ENCODE measurements at places on chromosomes 1 and 21.

- DNase-seq = no peak
Measured at GRCh38 chr21:20250337-20250736, 747.9 kb upstream of the NCAM2 start.

DNA sequence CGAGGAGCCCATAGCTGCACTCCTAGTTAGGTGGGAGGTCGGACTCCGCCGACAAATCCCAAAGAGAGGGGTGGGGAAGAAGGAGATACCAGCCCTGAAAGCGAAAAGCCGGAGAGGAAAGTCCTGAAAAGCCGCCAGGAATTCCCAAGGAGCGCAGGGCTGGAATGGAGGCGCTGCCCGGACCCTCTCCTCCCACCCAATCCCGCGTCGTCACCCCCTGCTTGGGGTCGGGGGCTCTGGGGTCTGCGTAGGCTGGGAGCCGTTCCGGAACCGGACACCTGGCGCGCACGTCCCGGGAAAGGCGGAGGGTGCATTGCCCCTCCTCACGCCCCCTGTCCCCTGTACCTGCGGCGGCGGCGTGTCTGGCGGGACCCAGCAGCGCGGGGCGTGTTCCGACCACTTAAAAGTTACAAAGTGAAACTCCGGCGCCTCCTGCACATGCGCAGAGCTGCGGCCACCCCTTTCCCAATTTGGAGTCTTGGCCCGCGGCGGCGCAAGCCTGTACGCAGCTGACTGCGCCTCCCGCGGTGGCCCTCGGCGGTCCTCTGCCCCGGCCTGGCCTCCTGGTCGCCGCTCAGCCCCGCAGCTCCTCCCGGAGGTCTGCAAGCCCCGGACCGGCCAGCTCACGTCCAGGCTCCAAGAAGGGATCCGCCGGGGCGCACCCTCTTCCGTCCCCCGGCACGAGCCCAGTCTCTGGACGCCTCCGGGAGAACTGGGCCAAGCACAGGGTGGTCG is at the start of gene TMEM63A:
TSS of gene TMEM63A (minus strand) at position 422 of the 735 bp plus-strand sequence. CDS start 4,800 bp downstream, outside the sequence.
- peak; percentile 89 for DNase-seq

DNA sequence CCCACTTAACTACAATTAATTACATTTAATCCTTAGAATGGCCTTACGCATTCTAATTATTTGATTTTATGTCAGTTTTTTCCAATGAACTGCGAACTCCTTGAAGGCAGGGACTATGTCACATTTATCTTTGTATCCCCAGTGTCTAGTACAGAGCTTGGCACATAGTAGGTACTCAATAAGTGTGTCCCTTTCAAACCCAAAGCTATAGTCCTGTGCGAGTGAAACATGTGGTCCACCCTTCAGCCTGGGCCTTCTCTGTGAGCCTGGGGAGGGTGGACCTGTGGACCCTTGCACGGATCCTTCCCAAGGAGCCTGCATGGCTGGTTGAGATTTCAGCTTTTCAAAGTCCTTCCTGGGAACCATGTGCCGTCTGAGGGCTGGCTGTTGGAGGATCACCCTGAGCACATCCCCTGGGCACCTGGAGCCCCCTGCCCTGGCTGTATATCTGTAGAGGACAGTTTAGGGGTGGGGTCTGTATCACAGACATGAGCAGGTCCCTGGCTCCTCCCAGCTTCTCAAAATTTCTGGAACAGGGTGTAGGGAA is 103.1 kb downstream of the IER5 start:
- no peak for DNase-seq

- peak; percentile 3 for DNase-seq
Measured at GRCh38 chr1:199009447-199009846, 370.6 kb downstream of the PTPRC start.

DNA sequence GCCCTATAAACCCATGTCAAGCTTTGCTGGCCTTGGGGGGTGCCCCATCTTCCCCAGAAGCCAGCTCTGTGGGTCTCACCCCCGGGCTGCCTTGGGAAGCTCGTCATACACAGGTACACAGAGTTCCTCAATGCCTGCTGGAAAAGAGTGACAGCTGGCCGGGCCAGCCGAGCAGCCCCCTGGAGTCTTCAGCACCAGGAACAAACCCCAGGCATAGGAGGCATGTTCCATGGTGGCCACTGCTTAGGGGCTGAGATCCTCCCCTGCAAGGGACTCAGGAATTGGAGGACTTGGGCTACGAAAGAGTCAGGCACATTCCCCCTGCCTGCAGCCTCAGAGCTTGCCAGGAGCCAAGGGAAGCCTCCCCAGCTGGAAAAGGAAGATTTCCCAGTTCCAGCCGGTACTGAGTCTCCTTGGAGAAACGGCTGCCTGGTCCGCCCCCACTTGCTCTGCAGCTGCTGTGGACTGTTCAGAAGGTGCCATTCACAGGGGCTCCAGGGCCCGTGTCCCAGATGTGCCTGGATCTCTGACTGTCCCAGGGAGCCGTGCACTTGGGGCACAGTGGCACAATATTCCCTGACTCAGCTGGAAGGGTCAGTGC is 89.5 kb downstream of the STUM start:
- no peak for DNase-seq

- no peak for DNase-seq
Measured at GRCh38 chr1:184755226-184756065, 788 bp upstream of the EDEM3 start.

DNA sequence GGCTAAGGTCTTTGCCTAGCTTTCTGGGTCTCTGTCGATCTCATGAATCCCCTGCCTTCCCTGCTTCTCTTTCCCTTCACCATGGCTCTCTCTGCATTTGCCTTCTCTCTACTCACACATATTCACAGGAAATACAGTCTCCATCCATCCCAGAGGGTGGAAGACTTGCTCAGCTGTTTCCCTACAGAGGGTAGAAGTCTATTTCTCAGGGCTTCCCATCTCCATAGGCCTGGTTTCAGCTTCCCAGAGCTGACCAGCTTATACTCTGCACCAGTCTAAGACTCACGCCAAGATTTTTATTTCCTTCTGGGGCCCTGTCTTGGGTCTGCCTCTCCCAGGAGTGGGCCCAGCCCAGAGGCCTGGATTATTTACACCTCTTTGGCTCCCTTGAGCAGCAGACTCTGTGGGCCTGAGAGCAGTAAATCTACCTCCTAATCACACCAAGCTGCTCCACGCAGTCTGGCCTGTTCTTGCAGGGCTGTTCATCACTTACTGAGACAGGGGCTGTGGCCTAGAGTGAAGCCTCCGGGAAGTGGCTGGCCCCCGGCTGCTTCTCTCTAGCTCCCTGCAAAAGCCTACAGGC is 102.5 kb downstream of the PLXNA2 start:
- DNase-seq = no peak

DNA sequence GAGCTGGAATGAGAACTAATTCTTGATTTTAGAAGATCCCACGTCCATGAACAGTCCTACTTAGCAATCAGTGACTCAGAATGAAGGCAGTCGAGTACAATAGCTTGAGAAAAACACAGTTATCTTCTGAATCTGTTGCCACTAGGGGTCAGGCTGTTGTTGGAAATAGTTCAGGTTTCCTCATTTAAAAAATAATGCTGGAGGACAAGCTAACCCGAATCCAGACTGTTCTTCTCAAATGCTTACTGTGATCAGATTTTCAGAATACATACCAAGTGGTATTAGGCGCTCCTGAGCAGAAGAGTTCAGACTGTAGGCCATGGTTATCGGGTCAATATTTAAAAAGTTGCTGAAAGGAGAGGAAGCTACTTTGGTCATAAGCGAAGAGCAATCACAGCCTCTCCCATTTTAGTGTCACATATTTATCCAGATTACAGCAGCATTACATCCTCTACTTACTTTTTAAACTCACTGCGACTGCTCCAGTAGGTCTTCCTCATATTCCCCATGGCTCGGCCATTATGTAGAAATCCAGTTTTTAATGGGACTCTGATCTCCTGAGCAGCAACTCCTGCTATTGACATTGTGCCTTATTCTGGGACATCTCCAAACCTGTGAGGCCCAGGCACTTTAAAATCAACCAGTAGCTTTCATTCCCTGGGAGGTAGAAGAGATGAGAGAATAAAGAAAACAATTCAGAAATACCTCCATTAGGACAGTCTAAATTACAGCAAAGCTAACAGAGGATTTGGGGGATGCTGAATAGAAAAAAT is 10.9 kb downstream of the ERRFI1 start:
- peak; percentile 42 for DNase-seq

GRCh38 chr1:96721053-96721415 is 550 bp upstream of the PTBP2 start:
- DNase-seq = no peak

DNA sequence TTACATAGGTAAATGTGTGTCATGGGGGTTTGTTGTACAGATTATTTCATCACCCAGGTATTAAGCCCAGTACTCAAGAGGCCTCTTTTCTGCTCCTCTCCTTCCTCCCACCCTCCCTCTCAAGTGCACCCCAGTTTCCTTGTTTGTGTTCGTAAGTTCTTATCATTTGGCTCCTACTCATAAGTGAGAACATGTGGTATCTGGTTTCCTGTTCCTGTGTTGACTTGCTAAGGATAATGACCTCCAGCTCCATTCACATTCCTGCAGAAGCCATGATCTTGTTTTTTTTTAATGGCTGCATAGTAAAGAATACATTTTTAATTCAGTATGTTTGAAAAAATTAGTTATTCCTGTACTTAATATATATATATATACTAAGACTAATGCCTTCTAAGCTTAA is 107.7 kb downstream of the CLDN17 start:
- no peak for DNase-seq

- no peak for DNase-seq
Measured at GRCh38 chr1:181139631-181140061, 51.1 kb downstream of the IER5 start.

DNA sequence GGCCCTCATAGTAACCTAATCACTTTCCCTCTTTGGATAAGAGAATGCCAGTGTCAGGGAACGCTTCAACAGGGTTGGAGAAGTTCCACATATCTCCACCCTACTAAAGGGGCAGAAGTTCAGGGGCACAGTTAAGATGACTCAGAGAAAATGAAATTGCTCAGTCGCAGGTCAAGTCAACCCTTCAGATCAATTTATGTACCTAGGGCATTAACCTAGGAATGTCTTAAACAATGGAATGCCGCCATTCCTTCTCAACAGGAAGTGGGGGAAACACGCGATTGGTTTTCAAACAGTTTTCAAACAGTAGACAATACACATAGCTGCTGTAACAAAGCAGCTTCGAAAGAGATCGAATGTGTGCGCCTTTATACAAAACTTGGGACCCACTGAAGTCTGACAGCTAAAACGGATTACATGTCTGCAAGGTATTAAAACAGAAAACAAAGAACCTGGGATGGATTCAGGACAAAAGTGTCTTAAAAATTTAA is 897 bp downstream of the SLC25A24 start:
- DNase-seq = no peak

- DNase-seq = no peak
Measured at GRCh38 chr1:215045698-215046308, 36.7 kb upstream of the KCNK2 start.

GRCh38 chr1:27632387-27633297 is 2.3 kb downstream of the FGR start:
- DNase-seq = peak; percentile 63

DNA sequence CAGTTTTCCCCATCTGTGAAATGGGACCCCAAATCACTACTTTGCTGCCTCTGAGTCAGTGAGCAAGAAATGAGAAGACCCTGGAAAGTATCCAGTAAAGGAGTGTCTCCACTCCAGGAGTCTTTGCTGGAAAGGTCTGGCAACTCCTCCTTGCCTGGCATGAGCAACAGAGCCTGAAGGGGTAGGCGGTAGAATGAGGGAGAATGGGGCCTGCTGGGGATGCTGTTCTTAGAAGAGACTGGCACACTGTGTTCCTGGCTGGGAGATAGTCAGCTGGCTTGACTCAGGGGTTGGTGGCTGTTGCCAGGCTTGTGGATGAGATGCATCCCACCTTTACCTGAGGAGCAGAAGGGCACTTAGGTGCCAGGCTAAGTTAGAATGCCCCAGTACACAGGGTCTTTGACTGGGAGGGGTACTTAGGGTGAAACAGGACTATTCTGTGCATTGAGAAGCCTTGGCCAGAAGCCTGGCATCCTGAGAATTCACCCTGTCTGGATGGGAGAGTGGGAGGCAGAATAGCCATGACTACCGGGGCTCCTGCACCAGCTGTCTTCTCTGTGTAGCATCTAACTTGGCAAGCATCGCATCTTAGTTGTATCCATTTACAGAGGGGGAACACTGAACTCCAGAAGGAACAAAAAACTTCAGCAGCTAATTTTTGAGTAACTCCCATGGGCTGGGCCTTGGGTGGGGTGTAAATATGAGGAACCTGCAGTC is 2.5 kb downstream of the MFSD2A start:
- DNase-seq = no peak

GRCh38 chr1:211753649-211754251 is 76.8 kb downstream of the LPGAT1 start:
- DNase-seq = no peak

DNA sequence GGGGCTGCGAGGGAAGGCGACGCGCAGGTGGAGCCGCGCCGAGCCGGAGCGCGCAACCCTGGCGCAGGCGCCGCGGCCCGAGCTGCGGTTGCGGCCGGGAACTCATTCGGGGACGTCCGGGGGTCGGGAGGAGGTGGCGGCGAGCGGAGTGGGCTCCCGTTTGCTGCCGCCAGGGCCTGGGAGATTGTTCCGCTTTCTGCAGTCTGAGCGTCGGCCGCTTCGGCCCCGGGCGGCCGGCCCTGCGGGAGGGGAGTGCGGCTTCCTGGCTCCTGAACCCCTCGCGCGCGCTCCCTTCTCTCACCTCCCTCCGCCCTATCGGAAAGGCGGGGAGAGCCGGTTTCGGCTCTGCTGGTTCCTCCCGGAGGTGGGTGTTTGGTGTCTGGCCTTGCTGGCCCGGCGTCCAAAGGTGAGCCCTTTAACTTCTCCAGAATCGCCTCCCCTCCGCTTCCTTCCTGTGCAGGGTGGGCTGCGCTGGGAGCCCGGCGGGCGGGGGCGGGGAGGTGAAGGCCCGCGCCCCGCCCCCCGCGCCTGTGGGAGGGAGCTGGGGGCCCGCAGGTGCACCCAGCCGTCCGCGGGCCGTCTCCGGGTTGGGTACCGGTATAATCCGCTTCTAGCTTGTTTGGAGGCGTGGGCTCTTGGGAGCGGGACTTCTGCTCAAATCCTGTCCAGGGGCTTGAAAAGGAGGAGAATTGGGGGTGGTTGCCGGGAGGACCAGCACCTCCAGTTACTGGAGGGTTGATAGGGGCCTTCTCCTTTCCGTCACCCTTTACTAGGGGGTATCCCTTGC is 683 bp downstream of the LRRC8D start:
- DNase-seq = peak; percentile 73

DNA sequence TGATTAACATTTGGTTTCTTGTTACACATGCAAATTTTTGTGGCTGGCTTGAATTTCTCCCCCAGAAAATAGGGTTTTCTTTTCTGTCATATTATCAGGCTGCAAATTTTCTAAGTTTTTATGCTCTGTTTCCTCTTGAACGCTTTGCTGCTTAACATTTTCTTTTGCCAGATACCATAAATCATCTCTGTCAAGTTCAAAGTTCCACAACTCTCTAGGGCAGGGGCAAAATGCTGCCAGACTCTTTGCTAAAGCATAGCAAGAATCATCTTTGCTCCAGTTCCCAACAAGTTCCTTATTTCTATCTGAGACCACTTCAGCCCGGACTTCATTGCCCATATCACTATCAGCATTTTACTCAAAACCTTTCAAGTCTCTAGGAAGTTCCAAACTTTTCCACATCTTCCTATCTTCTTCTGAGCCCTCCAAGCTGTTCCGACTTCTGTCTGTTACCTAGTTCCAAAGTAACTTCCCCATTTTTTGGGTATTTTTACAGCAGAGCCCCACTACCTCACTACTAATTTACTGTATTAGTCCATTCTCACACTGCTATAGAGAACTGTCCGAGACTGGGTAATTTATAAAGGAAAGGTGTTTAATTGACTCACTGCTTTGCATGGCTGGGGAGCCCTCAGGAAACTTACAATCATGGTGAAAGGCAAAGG is 486.9 kb upstream of the NCAM2 start:
- DNase-seq = no peak

GRCh38 chr21:38699048-38699447 is 106.7 kb upstream of the ETS2 start:
- DNase-seq = no peak

GRCh38 chr1:43779266-43779665 is 71.9 kb downstream of the ST3GAL3 start:
- no peak for DNase-seq
